ENCODE measurements at places on chromosomes 16 and 17.

DNA sequence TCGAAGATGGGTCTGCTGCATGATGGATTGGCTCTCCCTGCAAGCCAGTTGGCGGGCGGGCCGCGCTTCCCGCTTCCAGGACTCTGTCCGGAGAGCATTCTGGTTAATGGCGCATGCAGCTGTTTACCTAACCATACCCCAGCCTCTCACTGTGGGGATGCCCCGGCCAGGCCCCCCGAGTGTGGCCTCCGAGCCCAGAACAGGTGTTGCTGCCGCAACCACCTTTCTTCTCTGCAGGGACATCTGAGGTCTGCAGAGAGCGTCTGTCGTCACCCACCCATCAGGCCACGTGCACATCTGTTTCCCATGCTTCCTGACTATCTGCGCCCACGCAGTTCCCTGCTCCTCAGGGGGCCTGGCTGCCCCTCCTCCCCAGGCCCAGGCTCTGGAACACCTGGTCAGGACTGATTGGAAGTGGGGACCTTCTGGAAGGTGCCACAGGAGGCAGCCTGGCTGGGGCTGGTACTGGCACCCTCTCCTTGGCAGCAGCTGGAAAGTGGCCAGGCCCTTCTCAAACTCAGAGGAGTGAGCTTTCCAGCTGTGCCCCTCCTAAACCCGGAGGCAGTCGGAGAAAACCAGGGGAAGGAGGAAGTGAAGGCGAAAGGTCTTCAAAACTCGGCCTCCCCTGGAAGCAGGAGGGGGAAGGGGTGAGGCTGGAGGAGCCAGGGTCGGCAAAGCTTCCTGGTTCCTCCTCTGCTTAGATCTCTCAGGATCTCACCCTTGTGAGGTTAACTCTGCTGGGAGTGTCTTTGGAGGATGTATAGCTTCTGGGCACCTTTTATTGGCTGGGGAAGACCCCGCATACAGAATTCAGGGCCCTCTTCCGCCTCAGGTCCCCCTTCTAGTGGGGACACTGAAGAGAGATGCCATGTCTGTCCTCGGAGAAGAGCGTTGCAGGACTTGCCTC, 64.5 kb upstream of the CIBAR2 start:
- DNase-seq = peak; percentile 39

DNA sequence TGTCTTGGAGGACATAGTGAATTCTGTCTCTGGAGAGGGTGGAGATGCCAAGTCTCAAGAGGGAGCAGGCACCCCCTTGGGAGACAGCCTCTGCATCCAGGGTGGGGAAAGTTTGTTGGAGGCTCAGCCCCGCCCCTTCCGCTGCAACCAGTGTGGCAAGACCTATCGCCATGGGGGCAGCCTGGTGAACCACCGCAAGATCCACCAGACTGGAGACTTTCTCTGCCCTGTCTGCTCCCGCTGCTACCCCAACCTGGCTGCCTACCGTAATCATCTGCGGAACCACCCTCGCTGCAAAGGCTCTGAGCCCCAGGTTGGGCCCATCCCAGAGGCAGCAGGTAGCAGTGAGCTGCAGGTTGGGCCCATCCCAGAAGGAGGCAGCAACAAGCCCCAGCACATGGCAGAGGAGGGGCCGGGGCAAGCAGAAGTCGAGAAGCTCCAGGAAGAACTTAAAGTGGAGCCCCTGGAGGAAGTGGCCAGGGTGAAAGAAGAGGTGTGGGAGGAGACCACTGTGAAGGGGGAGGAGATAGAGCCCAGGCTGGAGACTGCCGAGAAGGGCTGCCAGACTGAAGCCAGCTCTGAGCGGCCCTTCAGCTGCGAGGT, 5.2 kb downstream of the ZNF646 start:
- DNase-seq = no peak

DNA sequence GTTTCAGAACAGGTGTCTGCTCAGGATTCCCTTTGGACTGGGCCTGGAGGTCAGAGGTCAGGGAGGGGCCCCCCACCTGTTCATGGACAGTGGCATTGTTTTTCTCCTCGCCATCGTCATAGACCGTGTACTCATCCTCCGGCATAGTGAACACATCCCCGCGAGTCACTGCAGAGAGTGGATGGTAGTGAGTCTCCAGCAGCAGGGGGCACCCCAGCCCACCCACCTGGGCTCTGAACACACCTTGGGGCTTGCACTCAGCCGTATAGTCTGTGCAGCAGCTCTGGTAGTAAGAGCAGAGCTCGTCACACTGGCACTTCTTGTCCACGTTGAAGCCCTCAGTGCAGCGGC, 448 bp downstream of the VTN start:
- no peak for DNase-seq

- no peak for DNase-seq
Measured at GRCh38 chr16:64910356-64910755, 211.5 kb downstream of the CDH11 start.

DNA sequence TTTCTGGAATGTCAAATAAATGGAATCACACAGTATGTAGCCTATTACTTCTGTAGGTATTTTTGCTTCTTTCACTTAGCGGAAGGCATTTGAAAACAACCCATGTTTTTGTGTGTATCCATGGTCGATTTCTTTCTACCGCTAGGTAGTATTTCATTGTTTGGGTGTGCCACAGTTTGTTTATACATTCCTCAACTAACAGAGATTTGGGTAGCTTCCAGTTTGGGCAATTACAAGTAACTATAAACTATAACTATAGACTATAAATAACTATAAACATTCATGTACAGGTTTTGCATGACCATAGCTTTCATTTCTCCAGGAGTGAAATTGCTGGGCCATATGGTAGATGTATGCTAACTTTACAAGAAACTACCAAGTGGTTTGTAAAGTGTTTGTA, 40.1 kb downstream of the LYRM9 start:
- no peak for DNase-seq

GRCh38 chr17:19421926-19422325, 10.9 kb downstream of the RNF112 start:
- DNase-seq = no peak

- no peak for DNase-seq
Measured at GRCh38 chr17:77101521-77102410, 39.0 kb upstream of the SEC14L1 start.

- peak; percentile 88 for DNase-seq
Measured at GRCh38 chr16:89922884-89923639, at the start of gene TUBB3. TUBB3 (plus strand) TSS chr16:89923342; CDS start chr16:89923402, 60 bp downstream.

DNA sequence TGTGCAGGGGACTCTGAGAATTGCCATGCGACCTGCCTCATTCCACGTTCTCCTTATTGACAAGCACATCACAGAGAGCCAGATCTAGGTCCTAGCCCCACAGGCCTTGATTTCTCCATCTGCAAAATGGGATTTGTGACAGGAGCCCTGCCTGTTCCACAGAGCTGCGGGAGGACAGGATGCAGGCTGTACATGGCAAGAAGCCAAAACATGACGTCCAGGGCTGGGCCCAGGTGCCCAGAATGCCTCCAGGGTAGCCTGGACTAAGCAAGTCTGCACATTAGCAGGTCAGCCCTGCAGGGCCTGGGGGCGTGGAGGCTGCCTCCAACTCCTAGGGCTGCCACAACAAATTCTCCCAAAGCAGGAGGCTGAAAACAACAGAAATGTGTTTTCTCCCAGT, 235.7 kb upstream of the SDK2 start:
- peak; percentile 3 for DNase-seq

GRCh38 chr17:75313941-75314551, 24.8 kb upstream of the SLC25A19 start:
- DNase-seq = no peak

DNA sequence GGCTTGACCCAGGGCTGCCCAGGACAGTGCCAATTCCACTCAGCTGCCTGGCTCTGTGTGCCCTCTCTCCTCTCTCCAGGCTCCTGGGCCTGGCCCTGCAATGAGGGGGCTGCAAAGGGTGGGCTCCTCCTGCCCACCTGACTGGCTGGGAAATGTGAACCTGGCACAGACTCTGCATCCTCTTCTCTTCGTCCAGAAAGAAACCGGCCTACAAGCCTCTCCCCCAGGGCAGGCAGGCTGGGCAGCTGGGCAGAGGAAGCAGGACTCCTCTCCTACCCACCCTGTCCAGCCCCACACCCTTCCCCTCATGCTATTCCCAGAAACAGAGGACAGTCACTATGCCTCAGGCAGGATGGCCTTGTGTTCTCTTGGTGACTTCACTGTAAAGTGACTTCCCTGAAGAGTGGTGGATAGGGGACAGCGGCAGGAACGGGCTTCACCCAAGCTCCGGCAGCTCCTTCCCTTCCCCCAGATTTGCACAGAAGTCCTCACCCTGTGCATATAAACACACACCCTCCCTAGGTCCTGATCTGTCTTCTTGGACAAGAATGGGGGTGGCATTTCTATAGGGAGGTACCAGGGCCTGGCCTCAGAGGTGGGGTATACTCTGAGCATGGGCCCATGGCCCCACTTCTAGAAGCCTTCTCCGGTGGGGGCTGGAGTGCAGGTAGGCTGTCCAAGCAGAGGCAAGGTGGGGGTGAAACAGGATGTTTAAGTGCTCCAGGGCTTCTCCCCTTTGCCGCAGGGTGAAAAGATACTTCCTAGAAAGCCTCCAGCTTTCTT, 4.9 kb upstream of the STAT5A start:
- DNase-seq = no peak

- DNase-seq = no peak
Measured at GRCh38 chr17:1390432-1391367, 9.3 kb downstream of the YWHAE start.

DNA sequence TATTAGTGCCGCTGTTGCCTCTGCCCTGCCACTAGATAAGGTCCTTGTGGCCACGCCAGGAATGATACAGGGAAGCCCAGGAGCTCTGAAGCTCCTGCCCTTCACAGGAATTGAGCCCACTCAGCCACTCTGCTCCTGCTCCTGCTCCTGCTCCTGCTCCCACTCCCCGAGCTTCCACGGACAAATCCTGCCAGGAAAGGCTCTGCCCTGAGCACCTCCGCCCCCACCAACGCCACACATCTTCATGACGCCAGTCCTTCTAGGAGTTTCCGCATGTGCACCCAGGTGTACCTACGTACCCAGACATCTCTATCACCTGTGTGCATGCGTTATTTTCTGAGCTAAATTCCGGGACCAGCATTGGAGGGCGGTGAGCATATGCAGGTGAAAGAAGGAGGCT, 369.1 kb downstream of the C16orf95 start:
- no peak for DNase-seq

- DNase-seq = no peak
Measured at GRCh38 chr17:38562903-38563302, 42.8 kb downstream of the SRCIN1 start.

- DNase-seq = no peak
Measured at GRCh38 chr17:65407017-65407416, 154.4 kb downstream of the AXIN2 start.

- no peak for DNase-seq
Measured at GRCh38 chr17:32489320-32490100, 2.7 kb downstream of the CDK5R1 start.

DNA sequence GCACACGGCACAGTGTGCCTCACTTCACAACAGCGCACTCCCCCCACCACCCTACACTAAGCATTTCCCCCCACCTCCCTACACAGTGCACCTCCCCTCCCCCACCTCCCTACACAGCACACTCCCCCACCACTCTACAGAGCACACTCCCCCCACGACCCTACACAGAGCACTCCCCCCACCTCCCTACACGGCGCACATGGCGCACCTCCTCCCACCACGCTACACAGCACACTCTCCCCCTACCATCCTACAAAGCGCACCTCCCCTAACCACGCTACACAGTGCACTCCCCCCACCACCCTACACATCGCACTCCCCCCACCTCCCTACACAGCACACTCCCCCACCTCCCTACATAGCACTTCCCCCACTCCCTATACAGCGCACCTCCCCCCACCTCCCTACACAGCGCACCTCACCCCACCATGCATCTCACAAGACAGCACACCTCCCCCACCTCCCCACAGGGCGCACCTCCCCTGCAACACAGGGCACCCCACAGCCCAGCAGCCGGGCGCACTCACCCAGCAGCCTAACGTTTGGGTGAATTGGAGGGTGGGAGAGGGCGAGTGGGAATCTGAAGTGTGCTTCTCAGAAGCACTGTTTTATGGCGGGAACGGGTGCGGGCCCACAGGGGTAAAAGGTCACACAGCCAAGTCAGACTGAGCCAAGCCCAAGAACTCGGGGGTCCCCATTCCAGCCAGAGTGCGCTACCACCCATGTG, 10.3 kb downstream of the KNOP1 start:
- DNase-seq = no peak

- DNase-seq = no peak
Measured at GRCh38 chr16:1902547-1903219, 15.5 kb downstream of the HS3ST6 start.

- DNase-seq = peak; percentile 34
Measured at GRCh38 chr16:49529411-49530045, 155.9 kb downstream of the C16orf78 start.

DNA sequence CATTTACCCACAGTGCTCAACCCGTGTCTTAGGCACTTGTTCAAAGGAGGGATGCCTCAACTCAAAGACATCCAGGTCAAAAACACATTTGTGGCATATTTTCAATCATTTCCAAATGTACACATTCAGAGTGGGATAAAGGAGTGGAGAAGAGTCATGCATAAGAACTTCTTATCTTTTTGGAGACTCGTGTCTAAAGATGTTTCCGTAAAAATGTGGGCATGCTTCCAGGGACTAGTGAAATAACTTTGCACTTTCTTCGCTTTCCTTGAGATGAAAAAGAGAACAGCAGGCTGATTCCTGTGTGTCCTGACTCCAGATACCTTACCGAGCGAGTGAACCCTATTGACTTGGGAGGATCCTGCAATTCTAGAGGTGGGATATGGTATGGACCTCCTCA, 256.6 kb upstream of the KCNJ16 start:
- DNase-seq = no peak

DNA sequence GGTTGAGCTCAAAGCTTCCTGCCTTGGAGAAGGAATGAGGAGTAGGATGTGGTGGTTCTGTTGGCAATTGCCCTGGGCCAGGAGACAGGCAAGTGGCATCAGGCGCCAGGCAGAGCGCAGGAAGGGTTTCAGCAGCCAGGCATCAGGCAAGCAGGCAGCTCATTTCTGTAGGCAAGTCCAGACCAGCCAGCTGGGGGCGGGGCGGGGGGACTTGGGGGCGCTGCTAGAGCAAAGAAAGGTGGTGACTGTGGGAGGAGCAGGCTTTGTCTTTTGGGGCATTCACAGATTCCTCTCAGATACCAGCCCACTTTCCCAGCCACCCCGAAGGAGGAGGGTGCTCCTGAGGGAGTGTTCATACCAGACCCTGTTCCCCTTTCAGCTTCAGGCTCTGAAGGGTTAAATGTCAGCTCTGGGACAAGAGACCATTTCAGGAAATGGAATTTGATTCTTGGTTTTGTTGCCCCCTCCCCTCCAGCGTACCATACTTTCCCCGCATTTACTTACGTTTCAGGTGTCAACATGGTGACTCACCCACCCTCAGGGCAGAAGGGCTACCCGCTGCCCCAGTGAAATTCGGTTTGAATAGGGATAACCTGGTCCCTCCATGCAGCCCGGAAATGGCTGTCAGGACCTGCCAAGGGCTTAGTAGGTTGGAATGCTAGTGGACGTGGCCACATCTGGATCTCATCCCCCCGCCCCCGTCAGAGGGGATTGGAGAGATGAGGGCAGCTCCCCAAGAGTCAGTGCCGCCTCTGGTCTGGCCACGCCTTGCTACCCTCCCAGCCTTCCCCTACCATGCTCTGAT, 13.2 kb downstream of the NGFR start:
- DNase-seq = peak; percentile 59

DNA sequence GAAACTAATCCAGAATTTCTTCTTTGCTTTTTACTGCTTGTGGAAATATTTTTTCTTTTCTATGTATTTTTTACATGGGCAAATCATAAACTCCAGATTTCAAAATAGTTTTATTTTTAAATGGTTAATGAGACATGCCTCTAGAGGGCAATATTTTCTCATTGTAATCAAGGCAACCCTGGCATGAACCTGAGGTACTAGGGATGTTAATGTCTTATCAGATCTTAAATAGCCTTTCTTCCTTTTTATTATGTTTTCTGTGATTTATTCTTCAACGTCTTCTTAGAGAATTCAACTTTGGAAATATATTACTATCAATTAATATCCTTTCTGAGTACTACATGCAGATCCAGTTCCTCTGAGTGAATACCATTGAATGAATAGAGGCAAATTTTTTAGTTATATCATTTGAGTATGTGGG, 324.7 kb downstream of the BCAS3 start:
- no peak for DNase-seq
